ENCODE measurements at places on chromosomes 3 and 15.

- DNase-seq = no peak
Measured at GRCh38 chr3:31968927-31969418, 12.1 kb downstream of the OSBPL10 start.

- no peak for DNase-seq
Measured at GRCh38 chr15:99507016-99507503, 58.7 kb upstream of the MEF2A start.

DNA sequence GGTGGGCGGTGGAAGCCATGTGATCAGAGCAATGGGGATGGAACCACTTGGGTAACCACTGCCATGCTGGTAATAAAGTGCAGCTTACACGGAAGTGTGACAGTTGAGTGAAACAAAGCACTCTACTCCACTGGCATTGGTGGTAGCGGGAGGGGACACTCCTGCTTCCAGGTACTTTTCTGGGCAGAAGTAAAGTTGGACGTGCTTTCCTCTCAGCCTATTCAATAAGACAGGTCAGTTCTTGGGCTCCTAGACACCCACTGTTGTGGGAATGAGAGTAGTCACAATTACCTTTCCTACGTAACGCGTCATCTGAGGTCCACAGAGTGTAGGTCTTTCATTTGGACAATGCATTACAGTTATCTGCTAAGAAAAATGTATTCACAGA is 51.7 kb upstream of the CHD2 start:
- no peak for DNase-seq

- no peak for DNase-seq
Measured at GRCh38 chr3:50607271-50608091, 4.1 kb downstream of the CISH start.

GRCh38 chr3:171782617-171783016 is 27.7 kb downstream of the PLD1 start:
- DNase-seq = no peak

DNA sequence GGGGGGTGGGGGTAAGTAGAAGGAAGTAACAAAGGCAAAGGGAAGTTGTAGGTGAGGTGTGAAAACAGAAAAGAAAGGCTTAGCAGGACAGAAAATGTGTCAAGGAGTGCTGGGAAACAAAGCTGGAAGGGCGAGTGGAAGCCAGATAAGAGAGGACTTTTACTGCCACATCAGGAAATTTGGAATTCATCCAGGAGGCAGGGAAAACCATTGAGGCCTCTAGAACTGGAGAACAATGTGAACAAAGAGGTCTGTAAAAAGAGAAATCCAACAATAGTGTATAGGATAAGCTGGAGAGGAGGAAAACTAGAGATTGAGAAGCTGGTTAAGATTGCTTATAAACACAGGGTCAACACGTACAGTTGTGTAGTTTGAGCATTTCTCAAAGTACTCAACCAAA is 116.6 kb downstream of the NTRK3 start:
- no peak for DNase-seq

GRCh38 chr3:46665763-46666452 is 27.6 kb downstream of the ALS2CL start:
- DNase-seq = no peak

GRCh38 chr3:116877968-116878367 is 168.4 kb downstream of the TUSC7 start:
- no peak for DNase-seq

DNA sequence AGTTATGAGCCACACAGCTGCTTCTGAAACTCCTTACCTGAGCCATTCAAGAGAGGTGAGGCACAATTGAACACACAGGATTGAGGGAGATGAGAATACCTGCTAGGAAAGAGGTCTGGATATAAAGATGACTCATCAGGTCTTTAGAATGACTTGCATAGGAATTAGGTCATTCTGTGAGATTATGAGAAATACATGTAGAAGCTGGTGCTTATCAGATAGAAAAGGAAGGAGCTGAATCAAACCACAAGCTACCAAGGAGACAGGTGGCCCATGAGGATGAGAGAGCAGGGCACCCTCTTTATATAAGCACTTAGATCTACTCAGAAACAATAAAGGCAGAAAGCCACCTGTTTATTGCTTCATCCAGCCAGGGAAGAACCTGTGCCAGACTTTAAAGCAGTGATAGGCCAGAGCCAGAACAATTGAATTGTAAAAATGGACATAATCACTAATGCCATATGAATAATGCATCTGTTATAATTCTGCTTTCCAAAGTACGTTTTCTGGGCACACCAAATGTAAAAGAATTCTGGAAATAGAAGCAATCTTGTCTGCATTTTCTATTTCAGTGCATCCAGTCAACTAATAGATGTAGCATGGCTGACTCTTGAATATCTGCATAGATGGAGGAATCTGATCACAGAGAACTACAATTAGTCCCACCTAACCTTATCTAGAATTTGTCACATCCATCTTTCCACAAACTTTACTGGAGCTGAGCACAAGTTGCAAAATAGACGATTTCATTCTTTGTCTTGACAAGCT is 74.9 kb downstream of the PIK3R4 start:
- no peak for DNase-seq

DNA sequence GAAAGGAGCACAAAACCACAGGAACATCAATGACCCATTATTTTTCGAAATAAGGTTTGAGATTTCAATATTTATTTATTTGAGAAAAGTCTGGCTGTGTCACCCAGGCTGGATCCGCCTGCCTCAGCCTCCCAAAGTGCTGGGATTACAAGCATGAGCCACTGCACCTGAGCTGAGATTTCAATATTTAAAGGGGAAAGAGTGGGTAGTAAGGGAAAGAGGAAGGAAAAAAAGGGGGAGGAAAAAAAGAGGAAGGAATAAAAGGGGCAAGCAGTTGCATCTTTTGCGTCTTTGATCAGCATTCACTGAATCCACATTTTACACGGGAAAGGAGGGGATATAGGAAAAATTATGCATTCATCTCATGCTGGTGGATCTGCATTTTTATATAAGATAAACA is 47.4 kb downstream of the ERICH6 start:
- no peak for DNase-seq

GRCh38 chr15:66131831-66132230 is 121.7 kb downstream of the MEGF11 start:
- DNase-seq = no peak

DNA sequence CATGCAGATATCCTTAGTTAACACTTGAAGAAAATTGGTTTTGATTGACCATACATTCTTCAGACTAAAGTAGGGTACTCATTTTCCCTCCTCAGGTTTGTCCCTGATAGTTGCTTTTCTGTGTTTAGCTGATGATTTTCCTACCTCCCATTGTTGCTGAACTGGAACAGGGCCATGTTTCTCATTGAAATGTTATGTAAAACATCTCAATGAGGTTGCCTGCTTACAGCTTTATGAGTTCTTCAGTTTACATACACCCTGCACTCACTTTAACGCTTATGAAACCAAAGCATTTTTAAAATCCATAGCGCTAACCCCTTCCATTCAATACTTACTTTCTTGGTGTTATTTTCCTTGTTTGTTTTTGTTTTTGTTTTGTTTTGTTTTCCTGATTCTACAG is 61.9 kb downstream of the HMG20A start:
- no peak for DNase-seq

GRCh38 chr15:76151599-76151974 is 91.8 kb downstream of the TMEM266 start:
- DNase-seq = no peak

DNA sequence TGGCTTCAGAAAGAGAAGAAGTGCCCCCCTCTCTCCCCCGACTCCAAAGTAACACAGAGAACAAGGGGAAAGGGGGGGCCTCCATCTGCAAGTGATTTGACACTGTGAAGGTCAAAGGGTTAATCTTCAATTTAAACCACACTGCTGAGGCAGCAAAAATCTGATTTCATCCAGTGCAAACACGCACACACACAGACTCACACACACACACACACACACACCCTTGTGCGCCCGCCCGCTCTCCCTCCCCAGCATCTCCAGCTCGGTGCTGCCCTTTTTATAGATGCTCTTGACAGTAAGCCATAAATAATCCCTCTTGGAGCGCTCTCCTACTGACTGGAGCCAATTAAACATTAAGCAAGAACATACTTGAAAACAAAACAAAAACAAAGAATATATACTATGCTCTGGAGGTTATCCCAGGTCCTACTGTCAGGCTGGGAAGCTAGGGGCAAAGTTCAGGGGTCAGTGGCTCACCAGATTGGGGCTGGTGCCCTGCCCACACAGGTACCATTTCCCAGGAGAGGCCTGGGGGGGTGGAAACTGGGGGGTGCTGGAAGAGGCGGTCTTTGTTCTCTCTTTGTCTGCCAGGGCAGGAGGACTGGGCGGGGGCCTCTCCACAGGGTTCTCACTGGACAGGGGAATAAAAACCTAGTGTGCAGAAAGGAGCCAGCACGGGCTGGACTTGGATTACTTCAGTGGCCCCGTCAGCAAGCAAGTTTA is 16.3 kb downstream of the BMF start:
- DNase-seq = no peak

All from GM18507 (cell line).